Prostate gland (tissue), 2 donors: ENCODE measurements at places on chromosomes 5 and 9. TPM values are rescaled to one million over a fixed set of nuclear protein-coding genes. Genes with fewer than 3 reads are reported as not detected.

The F2RL1 gene
- total RNA-seq: 7.8 TPM

The SPZ1 gene
- not detected for total RNA-seq

- no peaks in the 10 kb centered on the region for H3K27me3 ChIP-seq
- no peak for DNase-seq
- H3K27ac ChIP-seq: no peak overlapping the region
- H3K36me3 ChIP-seq: no peaks in the 10 kb centered on the region
- no peaks in the 10 kb centered on the region for H3K4me1 ChIP-seq
These were observed 7.3 kb downstream of the BHMT2 start for GRCh38 chr5:79076819-79077218.

DNA sequence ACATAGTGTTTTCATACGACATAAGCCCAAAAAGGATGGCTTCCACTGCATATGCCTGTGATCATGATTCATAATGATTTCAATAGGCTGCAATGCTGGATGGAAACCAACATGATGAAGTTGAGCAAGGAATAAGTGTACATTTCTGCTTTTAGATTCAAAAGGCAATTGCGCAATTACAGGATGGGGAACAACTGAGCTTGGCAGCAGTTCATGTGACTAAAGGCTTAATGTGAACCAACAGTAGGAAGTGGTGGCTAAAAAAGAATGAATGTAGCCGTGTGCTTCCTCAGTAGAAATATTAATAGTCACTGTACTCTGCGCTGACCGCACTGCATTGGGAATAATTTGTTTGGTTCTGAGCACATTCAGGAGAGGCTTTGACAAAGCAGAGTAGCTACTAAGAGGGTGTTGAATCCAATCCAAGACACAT lies 51.2 kb downstream of the SLC1A3 start:
- no peak overlapping the region for H3K4me3 ChIP-seq
- H3K27me3 ChIP-seq: no peaks in the 10 kb centered on the region
- H3K36me3 ChIP-seq: no peaks in the 10 kb centered on the region
- H3K4me1 ChIP-seq: no peaks in the 10 kb centered on the region
- DNase-seq: peak; percentile 86
- H3K27ac ChIP-seq: peak overlapping the region; percentile 19

The CD180 gene
- total RNA-seq: 0.18 TPM

GRCh38 chr5:143923634-143924266 lies 111.8 kb downstream of the HMHB1 start:
- no peak for DNase-seq
- H3K27ac ChIP-seq: no peak overlapping the region
- no peaks in the 10 kb centered on the region for H3K27me3 ChIP-seq
- H3K36me3 ChIP-seq: no peaks in the 10 kb centered on the region
- H3K4me3 ChIP-seq: no peak overlapping the region

The PDE6A gene
- total RNA-seq: 0.91 TPM

DNA sequence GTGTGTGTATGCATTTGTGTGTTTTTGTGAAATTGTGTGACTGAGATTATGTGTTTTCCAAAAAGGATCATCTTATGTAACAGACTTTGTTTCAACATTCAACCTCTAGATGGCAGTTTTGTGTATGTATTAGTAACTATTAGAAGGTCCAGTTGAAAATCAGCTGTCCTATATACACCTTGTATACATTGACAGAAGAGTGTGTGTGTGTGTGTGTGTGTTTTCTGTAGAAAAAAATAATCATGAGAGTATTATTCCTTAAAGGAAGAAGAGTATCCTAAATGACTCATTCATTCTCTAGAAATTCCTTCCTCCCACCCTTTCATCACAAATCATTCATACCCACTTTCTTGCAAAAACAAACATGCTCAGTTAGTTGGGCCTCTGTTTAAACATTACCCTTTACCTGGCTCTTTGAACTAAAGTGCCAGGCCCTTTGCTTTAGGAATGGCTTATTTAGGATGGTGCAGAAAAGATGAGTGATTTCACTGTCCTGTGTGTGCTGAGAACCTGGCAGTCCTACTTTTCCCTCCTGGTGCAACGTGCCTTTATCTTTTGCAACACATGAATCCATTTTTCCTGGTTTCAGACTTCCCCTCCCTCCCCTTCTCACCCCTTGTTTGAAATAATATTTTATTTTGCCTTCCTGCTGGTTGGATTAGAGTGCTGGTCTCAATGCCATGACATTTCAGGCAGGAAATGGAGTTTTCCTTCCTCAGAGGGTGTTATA lies 152.2 kb downstream of the ARHGAP26 start:
- no peaks in the 10 kb centered on the region for H3K27me3 ChIP-seq
- H3K36me3 ChIP-seq: no peaks in the 10 kb centered on the region
- no peak for DNase-seq
